ENCODE measurements at places on chromosomes 6 and 20.
A peak's percentile ranks its signal among the peaks of the same experiment; 100 is the strongest.

- DNase-seq = peak; percentile 86
These were observed 128.5 kb upstream of the CDYL start for GRCh38 chr6:4647414-4648365.

DNA sequence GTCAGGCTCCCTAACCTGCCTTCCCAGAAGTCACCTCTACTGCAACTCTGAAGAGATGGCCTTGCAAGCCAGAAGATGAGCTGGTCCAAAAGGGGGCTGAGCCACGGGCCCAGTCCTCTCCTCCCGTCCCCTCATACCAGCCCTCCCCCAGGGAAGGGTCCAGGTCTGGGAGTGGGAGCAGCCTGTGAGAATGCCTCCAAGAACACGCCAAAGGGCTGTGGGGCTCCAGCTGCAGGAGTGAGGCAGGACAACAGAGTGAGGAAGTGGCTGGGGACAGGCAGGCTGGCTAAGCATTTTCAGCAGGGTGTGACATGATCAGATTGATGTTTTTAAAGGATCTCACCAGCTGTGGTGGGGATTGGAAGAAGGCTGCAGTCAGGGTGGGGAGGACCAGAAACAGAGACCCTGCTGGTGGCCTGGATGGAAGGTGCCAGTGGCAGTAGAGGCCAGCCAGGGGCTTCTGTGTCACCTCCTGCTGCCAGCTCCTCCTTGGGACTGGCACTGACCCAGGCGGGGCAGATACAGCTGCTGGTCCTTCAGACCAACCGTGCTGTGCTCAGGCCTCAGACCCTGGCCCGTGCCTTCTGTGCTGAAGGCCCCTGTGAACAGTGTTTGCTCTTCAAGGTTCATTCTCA lies 257.6 kb downstream of the NRN1 start:
- no peak for DNase-seq

GRCh38 chr6:167828325-167828956 lies 1.7 kb downstream of the AFDN start:
- DNase-seq = no peak

- DNase-seq = no peak
These were observed 13.8 kb downstream of the BICRAL start for GRCh38 chr6:42795651-42796050.

DNA sequence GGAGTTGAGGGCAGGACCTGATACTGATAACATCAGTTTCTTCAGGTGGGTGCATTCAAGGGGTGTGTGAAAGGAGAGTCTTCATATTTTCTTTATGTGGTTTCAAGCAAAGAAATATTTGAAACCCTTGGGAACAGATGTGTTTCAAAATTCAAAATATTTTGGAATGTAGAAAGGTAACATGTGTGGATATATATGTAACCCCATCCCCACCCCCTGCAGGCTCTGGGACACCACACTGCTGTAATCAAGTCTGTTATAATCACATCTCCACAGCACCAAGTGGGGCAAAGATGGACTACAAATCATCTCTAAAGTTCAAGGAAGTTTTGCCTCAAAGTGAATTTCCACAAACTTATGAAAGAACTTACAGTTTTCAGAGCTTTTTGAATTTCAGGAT lies 41.1 kb downstream of the CLIC5 start:
- DNase-seq = no peak

DNA sequence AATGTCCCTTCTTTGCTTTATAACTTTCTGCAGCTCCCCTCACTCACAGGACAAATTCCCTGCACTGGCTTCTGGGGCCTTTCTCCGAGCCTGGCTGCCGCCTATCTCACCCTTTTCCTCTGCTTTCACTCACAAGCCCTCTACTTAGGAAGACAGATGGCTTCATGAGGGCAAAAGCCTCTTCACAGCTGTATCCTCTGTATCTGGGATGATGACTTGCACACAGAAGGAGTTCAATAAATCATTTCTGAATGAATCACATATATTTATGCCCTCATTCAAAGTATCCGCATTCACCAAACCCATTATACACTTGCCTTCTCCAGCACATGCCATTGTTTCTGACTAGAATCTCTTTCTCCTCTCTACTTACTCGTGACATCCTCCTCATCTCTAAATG lies 159.0 kb upstream of the RIPOR2 start:
- DNase-seq = no peak

DNA sequence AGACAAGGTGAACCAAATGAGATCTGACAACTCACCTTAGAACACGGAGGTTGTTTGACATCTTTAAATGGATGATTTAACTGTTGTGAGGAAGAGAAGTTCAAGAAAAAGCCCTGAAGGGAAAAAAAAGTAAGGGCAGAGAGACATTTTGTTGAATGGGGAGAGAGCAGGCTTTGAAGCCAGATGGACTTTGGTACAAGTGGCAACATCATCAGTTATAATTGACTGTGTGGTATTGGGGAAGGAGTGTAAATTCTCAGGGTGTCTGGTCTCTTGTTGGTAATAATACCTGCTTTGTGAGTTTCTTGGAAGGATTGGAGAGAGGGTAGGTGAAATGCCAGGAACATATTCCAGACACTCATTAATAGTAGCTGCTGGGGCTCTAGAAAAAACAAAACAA lies 21.6 kb downstream of the OGFRL1 start:
- DNase-seq = no peak

- no peak for DNase-seq
These were observed 15.7 kb downstream of the SLC23A2 start for GRCh38 chr20:4985658-4986057.

DNA sequence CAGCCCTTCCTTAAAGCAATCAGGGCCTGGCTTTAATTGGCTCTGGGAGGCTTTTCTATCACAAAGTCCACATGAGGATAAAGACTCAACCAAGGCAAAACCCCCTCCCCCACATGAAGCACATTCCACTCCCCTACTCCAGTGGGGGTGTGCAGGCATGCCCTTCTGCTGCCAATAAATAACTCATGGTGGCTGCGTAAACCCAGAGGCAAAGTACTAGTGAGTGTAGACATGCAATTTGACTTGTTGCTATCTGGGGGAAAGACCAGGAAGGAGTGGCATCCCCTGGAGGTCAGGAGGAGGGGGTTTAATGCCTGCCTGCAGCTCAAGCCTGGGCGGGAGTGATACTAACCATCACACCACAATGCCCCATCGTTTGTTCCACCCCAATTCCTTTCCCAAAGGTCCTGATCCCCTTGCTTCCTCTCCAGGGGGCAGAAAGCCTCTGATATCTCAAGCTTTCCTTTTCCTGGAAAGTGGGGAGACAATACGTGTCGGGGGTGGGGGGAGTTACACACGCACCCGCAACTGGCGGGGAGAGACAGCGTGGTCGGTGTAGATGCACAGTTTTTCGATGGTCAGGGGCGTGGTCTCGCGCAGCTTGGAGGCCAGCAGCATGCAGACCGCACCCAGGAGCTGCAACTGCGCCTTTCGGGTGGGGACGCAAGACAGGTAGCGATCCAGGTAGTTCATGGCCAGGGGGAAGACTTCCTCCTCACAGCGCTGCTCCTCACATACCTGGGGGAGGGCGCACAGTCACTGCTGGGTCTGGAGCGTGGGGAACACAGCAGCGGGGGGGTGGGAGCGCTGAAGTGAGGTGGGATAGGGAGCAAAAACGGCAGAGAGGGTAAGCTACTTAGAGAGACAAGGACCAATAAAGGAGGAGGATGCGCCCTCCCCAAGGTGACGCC lies 1.5 kb downstream of the CCND3 start:
- DNase-seq = no peak

GRCh38 chr6:107638493-107638892 lies 148.6 kb downstream of the SOBP start:
- DNase-seq = no peak

GRCh38 chr20:63655249-63655648 lies 2.0 kb upstream of the STMN3 start:
- no peak for DNase-seq

DNA sequence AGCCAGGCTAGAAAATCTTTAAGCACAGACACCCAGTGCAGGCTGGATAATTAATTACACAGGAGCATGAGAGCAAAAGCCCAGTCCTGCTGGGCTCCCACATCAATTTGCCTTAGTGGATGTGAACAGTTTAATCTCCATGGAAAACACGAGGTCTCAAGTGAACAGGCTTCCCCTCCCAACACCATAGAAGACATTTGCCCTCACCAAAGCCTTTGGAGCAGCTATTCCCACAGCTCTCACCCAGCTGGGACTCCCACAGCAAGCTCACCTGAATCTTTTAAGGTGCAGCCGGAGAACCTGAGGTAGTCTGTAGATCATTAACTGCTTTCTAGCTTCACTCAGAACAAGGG lies 12.0 kb downstream of the TOMM6 start:
- no peak for DNase-seq

DNA sequence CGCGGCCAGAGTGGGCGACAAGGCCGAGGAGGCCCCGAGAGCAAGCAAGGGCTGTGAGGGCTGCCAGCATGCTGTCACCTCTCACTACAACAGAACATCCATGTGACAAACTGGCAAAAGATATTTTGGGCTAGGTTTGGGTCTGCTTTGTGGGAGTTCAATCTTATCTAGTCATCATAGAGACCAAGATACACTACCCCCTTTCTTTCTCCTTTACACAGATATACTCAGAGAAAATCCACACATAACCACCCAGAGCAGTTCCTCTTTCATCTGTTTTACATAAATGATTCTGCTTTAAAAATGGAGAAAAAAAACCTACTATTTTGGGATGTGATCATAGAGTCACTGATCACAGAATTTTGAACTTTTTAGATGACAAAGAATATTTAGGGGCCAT lies 16.8 kb downstream of the SOX4 start:
- DNase-seq = no peak

- no peak for DNase-seq
These were observed 497 bp downstream of the BMP7 start for GRCh38 chr20:57265997-57266290.

- no peak for DNase-seq
These were observed 33.5 kb downstream of the HIVEP2 start for GRCh38 chr6:142911430-142911829.

DNA sequence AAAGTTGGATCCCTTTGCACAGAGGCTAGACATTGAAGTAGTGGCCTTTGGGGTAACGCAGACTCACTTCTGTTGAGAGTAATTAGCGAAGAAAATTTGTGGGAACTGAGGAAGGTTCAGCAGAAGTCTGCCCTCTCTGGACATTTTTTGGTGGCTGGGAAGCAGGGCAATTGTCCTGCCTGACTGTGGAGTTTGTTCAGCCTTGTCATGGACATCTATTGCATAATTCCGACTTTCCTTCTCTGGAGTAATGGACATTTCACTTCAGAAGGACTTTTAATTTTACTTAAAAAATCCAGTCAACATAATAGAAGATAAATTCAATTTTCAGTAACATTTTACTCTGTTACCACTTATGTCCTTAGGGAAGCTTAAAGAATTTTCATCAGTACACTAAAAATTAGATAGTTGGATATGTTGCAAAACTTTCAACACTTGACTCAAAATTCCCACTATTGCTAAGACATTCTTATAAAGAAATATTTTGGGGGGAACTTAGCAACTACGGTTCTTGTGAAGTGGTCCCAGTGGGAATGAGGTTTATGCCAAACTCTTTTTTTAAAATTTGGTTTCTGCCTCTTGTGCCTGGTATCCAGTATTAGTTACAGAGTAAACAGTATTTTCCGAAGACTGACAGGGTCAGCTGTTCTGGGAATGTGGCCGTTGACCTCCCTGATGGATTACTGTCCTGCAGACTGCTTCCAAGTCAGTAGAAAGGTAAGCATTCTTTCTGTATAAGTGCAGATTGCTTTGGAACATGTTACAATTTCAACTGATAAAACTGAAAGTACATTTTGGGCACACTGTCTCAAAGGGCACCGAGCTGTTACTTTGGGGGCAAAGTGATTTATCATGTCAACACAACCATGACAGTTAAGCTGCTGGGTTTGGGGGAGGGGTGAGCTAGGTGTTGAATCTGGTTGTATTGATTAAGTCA lies 100.6 kb upstream of the MLIP start:
- no peak for DNase-seq

DNA sequence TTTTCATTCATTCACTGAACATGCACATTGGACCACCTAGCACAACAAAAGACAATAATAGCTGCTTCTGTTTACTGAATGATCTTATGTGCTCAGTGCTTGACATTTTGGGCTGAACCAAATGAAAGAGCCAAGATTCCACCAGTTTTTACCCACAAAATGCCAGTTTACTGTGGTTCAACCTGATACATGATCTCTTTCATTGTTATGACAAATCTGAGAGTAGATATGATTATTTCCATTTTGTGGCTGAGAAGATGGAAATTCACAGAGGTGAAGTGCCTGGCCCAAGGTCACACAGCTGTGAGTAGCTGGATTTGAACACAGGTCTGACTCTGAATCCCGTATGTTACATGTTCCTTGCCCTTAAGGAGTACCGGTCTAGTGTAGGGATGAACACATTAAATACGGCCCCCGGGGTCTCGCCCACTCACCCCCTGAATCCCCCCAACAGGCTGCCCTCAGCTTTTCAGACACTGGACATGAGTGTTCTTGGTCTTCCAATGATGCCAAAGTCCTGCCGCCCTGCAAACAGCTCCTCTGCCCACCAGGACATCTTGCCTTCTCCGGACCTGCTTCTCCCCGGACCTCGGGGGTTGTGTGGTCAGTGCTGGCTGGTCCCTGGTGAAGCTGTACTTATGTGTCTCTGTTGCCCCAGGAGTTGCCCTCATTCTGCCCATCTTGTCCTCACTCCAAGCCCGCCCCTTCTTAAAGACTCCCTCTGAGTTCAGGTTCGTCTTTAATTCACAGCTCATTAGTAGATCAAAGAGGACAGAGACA lies 58.6 kb upstream of the SLC32A1 start:
- no peak for DNase-seq

DNA sequence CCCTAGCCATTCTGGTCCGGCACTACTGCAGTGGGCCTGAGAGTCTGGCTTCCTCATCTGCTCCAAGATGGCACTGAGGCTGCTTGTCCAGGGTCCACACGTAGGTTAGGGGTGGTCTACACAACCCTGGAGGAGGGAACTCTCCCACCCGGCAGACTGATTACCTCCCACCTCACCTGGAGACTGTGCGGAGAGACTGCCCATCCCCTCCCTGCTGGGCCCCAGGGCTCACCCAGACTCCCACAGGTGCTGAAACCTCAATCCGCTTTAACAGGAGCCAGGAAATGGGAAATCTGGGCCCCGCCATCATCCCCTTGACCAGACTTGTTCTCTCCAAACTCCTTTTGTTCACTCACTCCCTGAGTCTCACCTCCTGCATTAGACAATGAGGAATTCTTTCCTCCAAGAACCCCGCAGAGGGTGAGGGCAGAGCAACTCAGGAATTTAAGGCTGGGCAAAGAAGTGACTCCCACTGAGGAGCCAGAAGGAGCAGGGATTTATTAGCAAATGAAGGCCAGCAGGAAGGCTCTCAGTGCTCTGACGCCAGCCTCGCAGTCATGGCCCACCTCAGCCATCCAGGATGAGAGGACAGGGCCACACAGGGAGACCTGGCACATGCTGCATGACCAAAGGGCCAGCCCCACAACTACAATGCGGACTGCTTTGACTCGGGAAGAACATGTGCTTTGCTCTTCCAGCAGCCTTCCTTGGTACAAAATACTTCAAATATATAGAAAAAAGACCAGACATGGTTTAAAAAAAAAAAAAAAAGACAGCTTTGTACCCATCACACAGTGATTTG lies 53.0 kb downstream of the CDK5RAP1 start:
- DNase-seq = peak; percentile 38

GRCh38 chr6:143271024-143271423 lies 179.5 kb downstream of the ADAT2 start:
- DNase-seq = no peak
